Amniotic epithelial cell (primary cell): ENCODE measurements at places on chromosomes 4 and X.

DNA sequence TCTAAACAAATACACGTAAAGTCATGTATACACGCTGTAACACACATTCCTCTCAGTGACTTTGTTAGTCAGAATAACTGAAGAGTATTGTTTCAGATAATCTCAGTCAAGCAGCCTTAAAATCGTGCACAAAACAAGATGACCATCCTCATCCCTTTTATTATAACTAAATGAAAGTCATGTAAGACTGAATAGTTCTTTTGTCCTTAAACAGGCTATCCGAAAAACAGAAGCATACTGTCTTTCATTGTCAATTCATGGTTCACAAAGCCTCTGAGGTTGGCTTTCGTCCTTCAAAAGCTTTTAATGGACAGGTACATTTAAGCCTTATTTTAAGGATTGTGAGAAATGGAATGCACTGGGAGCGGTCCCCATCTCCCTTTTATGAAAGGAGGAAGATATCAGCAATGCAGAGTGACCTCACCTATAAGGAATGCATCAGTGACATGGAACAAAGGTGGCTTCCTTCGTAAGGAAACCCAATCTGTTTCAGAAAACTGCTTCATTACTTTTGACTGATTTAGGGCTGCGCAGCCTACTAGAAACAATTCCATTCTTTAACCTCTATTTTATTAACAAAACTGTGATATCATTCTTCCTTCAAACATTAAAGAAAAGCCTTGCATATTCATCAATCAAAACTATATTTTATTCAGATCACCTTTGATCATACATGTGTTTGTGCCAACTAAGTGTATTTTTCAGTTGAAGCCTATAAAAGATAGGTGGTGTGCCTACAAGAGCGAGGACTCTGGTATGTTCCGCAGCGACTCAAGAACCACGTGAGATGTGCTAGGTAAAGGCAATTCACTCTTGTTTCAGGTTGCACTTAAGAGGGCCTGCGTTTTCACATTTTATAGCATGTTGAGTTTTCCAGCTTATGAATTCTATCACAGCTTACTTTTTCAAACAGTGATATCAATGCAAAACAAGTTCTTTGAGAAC lies 19.2 kb downstream of the SH3RF1 start:
- DNase-seq: no peak

GRCh38 chr4:94285666-94286065 lies 57.0 kb downstream of the HPGDS start:
- no peak for DNase-seq

DNA sequence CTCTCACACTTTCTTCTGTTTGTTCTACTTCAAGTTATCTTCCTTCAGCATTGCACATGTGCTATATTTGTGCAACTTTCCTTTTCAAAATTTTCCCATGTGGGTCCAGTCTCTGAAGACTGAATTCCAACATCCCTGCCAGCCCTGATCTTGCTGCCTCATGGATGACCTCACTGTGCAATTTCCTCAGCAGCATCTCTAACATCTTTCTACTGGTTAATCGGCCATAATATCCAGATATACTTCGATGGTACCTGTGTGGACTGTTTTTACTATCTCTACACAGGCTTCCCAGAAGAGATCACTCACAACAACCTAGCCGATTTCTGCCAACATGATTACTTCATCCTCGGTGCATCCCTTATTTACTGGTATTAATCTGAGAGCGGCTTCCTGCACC lies 41.5 kb downstream of the GPM6A start:
- peak; percentile 1 for DNase-seq

DNA sequence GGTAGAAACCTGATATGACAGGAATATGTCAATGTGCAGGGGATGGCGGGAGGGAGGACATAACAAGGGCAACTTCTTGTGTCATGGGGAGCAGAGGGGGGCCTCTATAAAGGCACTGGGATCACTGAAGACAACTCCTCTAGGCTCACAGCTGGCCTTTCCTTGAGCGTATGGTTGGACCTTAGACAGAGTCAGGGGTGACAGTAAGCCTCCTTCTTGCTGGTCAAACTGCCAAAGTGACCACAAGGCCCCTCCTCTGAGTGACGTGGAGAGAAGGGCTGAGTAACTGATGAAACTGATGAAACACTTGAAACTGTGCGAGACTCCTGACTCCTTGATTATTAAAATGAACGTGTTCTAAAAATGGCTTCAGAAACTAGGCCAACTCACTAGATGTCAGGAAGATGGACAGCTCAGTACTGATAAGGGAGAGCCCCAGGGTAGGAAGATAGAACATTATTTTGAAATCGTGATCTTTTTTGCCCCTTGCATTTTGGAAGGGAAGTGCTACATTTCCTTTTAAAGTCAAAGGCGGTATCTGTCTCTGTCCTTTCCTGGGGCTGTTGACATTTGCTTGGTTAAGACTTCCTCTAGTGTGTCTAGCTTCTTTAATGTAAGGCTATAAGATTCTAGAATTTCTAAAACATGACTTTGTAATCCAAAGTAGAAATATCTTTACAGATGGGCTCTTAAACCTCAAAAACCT lies 1.6 kb downstream of the RAB33A start:
- DNase-seq: peak; percentile 89

- DNase-seq: peak; percentile 38
These were observed 159.3 kb upstream of the GALNT7 start for GRCh38 chr4:173009129-173009823.

GRCh38 chrX:9071031-9071650 lies 37.2 kb upstream of the FAM9B start:
- DNase-seq: peak; percentile 48

DNA sequence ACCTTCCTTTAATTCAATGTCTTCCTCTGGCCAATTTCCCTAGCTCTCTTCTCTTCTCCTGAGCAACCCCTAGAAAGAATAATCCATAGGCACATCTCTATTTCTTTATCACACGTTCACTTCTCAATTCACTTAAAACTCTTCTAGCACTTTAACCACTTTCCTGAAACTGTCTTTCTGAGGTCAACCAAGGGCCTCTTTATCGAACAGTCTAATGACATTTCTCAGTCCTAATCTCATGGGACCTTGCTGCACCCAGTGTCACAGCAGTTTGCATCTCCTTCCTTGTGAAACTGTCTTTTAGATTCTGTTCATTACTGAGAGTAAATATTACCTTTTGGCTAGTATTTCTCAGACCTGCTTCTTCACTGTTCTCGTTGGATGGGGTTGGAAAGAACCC lies 285.3 kb upstream of the RASGEF1B start:
- DNase-seq: no peak

- DNase-seq: no peak
These were observed 10.2 kb downstream of the OTUD4 start for GRCh38 chr4:145170223-145170622.

DNA sequence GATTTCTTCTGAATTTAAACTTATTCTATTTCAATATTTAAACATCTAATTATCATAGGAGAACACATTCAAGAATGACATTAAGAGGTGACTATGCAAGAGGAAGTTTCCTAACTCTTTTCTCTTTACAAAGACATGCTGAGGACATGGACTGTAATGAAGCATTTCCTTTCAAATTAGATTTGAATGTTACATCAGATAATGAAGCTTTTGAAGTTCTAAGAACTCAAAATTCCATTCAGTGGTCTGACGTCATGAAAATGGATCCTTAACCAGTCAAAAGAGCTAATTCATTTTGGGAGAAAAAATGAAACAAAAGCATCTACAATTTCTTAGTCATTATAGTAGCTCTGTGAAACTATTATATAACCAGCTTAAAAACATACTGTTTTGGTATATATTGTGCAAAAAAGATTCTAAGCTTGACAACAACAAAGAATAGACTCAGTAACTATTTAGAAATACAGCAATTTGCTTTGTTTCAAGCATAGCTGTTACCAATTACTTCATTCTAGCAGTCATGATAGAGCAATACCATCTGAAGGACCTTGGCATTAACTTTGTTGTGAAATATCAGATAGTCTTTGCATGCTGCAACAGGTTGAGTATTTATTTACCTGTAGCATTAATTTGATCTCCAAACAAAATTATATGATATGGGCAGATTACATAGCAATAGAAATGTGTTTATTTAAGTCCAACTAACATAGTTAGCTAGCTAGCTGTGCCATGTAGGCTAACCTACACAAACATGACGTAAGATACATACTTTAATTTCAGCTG lies 13.7 kb upstream of the DTHD1 start:
- no peak for DNase-seq

GRCh38 chr4:89653012-89653411 lies 183.9 kb downstream of the SNCA start:
- no peak for DNase-seq

DNA sequence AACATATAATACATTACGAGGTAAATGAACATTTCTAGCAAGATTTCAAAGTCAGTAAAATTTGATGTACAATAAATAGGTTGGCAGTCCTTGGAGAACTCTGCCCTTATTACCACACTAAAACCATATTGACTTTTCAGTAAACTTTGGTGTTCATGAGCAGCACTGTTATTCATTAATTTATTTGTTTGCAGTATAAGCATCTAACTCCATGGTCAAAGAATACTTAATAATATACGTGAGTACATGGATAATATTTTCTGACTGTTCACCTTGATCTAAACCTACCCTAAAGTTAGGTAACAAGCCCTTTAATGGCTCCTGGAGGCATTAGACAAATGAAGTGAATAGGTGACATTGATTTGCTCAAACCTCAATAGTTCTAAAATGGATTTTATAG lies 817.2 kb upstream of the FTHL17 start:
- DNase-seq: no peak

- peak; percentile 15 for DNase-seq
These were observed 1.8 kb downstream of the RNF128 start for GRCh38 chrX:106728337-106728736.

DNA sequence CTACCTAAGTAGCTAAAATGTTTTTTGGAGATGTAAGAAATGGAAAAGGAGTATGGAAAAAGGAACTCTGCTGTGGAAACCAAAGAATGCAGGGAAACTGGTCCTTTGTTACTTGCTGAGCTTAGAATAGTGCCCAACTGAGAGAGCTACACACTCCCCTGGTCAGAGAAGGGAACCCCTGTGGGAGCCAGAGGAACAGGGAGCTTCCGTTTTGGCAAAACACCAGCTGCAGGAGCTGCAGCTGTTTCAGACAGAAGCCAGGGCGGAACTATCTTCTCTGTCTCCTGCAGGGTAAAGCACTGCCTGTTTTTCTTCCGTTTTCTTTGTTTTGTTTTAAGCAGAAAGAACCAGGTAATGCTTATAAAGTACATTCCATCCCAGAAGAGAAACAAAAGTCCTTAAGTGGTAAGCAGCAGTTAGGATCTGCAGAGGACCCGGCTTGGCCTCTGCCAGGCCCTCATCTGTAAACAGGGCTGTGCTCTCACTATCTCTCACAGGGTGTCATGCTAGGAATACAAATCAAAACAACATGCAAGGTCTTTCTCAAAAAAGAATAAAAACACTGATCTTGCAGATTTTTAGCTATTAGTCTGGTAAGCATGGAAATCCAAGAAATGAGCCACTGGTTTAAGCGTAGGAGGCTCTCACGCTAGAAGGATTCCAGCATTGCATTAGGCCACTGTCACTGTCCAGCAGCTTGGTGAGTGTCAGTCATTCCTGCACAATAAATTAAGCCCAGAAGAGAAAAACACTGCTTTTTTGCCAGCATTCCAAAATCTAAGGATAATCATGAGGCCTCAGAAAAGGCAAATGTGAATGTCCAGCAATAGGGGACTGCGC lies 76.1 kb downstream of the CHST7 start:
- no peak for DNase-seq

GRCh38 chr4:165621983-165622382 lies 243.2 kb downstream of the CPE start:
- no peak for DNase-seq

GRCh38 chr4:184836613-184837012 lies 10.8 kb upstream of the ACSL1 start:
- DNase-seq: no peak

- DNase-seq: no peak
These were observed 1.5 kb downstream of the NMU start for GRCh38 chr4:55634417-55635128.

- DNase-seq: no peak
These were observed 59.5 kb downstream of the CLDN22 start for GRCh38 chr4:183260491-183261151.

DNA sequence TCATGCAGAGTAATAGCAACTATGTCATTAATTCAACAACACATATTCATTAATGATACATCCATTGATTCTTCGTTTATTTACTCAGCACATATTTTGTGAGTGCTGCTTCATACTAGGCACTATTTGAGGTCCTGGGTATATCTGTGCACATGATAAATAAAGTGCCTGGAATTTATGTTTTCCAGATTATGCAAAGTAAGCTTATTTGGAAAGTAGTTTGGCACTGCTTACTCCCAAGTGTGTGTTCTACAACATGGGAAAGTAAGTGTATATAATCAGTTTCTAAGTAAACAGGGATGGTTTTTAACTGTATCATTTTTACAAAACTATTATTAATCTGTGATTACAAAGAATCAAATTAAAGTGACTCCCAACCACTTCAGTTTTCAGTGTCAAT lies 16.8 kb upstream of the EPGN start:
- no peak for DNase-seq

DNA sequence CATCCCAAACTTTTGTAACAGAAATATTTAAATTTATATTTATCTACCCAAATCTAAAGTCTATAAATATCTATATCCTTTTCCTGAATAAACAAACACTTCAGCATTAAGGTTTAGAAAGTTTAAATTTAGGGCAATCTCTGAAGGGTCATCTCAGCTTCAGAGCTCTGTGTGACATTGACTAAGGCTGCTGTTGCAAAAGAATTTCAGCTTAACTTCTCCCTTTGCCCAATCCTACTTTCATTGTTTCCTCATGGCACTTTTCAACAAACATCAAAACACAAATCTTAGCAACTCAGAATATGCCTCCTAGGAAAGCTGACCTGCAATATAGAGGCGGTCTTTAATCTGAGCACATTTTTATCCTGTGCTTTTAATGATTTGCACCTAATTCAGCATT lies 79.7 kb upstream of the BANK1 start:
- no peak for DNase-seq

DNA sequence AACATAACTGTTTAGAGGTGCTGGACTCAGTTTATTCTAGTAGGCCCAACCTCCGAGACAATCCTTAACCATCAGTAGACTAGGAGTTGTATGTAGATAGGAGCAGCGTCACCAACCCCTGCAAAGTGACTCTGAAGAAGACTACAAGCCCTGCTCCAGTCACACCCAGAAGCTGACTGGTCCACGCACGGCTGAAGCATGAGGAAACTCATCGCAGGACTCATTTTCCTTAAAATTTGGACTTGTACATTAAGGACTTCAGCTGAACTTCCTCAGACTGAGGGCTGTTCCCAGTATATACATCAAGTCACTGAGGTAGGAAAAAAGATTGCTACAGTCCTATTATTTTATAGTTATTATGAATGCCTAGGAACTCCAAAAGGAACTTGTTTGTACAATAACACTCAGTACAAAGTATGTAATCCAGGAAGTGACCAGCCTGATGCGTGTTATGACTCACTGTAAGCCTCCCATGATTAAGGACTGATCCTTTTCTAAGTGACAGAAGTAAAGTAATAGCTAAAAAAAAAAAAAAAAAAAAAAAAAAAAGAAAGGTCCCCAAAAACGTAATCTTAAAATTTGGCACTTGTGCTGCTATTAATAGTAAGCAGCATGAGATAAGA lies 41.6 kb upstream of the UGT2B7 start:
- DNase-seq: peak; percentile 94

GRCh38 chr4:109075621-109076020 lies 226.8 kb downstream of the COL25A1 start:
- DNase-seq: no peak

- peak; percentile 52 for DNase-seq
These were observed 13.7 kb downstream of the STAG2 start for GRCh38 chrX:123975180-123975579.
